ENCODE measurements at places on chromosomes 3 and 15. TPM values are rescaled to one million over a fixed set of nuclear protein-coding genes. Genes with fewer than 3 reads are reported as not detected.

Gene RLBP1
- 0.24 TPM for polyA plus RNA-seq

Gene GPR156
- 2.2 TPM for polyA plus RNA-seq

Gene GOLGA8M
- 1.1 TPM for polyA plus RNA-seq

Gene FEZF2
- not detected for polyA plus RNA-seq

Gene POLQ
- 4.4 TPM for polyA plus RNA-seq

Gene FRMD4B
- polyA plus RNA-seq = 17.5 TPM

Gene ZNF662
- polyA plus RNA-seq = 13.8 TPM

Gene FBXL2
- 8.3 TPM for polyA plus RNA-seq

Gene IQCF5
- polyA plus RNA-seq = not detected

Gene SLCO2A1
- polyA plus RNA-seq = 1.8 TPM

Gene PDZRN3
- polyA plus RNA-seq = 67.0 TPM

Gene ATP2B2
- 5.4 TPM for polyA plus RNA-seq

Gene SUCNR1
- polyA plus RNA-seq = 0.08 TPM

Gene LRRC15
- 0.03 TPM for polyA plus RNA-seq

Gene ARL14
- polyA plus RNA-seq = not detected

Gene WNT7A
- polyA plus RNA-seq = not detected

Gene PAQR5
- polyA plus RNA-seq = 0.50 TPM

Gene LEKR1
- 0.23 TPM for polyA plus RNA-seq

Gene KNG1
- polyA plus RNA-seq = 0.08 TPM

Gene C3orf70
- 3.9 TPM for polyA plus RNA-seq

Gene GRIP2
- polyA plus RNA-seq = 27.0 TPM

Gene REC114
- not detected for polyA plus RNA-seq

Gene PTH1R
- 11.2 TPM for polyA plus RNA-seq

Gene EXD1
- not detected for polyA plus RNA-seq

Gene MTFMT
- polyA plus RNA-seq = 8.0 TPM

Gene LMAN1L
- not detected for polyA plus RNA-seq

Gene ZNF501
- polyA plus RNA-seq = 7.7 TPM

Gene PLIN1
- 3.3 TPM for polyA plus RNA-seq

Gene ZBTB47
- polyA plus RNA-seq = 28.4 TPM

Gene MST1R
- 1.8 TPM for polyA plus RNA-seq

Gene ACTR8
- 30.8 TPM for polyA plus RNA-seq

Gene ALDH1A2
- 29.0 TPM for polyA plus RNA-seq

Gene HACL1
- polyA plus RNA-seq = 7.2 TPM

Gene PTPN23
- 21.7 TPM for polyA plus RNA-seq

Gene GNB4
- 43.8 TPM for polyA plus RNA-seq

Gene CCDC80
- 164 TPM for polyA plus RNA-seq
